ENCODE measurements at places on chromosomes 7 and 10.

GRCh38 chr10:29585488-29585976 is 49.2 kb downstream of the SVIL start:
- DNase-seq, result no peak

DNA sequence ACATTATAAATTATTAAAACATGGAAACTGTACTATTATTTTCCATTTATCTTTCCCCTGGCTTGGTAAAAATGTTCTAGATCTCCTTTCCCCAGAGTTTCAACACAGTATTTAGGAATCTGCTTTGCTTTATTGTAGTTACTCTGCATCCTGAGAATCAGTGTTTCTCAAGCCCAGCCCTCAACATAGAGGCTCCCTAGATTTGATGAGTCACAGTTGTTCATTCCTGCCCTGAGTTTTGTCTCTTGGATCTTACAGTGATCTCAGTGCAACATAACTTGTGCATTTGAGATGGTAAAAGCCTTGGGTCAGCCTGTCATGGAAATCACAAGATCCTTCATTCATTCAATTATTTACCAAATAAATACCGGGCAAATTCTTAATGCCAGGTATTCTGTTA is 63.0 kb downstream of the VAX1 start:
- DNase-seq, result no peak

- DNase-seq, result no peak
These were observed 51.7 kb downstream of the PRKCQ start for GRCh38 chr10:6528198-6528950.

DNA sequence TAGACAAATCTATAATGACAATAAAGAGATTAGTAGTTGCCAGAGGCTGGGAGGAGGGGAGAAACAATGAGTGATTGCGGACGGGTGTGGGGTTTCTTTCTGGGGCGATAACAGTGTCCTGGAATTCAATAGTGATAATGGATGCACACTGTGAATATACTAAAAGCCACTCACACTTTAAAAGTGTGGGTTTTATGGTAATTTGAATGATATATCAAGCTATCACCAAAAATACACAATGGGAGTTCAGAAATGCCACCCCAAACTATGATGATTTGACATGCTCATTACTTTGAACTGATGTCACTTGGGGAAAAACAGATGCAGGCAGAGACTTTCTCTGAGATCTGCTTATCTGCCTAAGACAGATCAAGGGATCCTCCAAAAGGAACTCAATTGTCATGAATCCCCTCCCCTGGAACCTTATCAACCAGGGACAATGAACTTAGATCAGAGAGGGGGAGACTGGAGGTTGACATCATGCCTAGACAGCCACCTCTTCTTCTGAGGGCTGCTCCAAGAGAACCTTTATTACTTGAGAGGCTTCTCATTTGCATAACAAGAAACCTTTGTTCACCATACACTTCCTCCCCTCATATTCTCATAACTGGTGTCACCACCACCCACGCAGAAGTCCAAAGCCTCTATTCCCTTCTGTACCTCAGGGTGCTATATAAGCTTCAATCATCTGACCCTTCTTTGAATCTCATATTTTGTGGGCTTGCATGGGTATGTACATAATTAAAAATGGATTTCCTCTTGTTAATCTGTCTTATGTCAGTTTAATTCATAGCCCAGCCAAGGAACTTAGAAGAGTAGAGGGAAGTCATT is 14.8 kb upstream of the ZC3HAV1 start:
- DNase-seq, result peak; percentile 96

- DNase-seq, result no peak
These were observed 13.9 kb downstream of the CREB3L2 start for GRCh38 chr7:137987968-137988367.

DNA sequence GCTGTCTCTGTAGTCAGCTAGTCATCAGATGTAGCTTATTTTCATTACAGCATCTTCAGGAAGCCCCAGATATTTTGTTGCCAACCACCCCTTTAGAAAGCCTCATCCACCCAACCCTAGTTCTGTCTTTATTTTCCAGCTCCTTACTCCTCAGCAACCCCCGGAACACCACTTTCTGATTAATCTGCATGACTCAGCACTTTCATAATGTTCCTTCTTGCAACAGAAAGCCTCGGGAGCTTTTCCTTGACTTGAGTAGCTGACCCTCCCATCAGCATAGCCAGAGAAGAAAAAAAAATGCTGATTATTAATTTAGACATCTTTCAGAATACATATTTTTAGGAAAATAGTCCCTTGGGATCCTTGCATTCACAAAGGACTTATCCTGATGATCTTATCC is 244.0 kb upstream of the CXCL12 start:
- DNase-seq, result peak; percentile 36

DNA sequence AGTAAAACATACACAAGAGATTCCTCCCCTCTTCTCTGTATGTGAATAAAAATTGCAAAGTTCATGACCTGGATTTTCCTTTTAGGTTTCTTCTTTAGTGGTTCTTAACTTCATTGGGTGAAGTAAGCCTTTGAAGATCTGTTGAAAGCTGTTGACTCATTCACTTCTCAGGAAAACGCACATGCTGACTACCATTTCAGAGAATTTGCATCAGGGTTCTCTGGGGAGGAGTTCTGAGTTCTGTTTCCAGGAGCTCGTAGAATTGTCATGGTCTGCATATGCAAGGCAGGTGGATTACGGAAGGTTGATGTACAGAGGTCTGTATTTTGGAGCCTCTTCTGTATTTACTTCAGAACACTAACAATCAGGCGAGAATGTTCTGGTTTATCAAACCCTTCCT is 962 bp upstream of the SLC26A4 start:
- DNase-seq, result no peak

Measured in hematopoietic multipotent progenitor cell treated with erythropoietin and hydrocortisone succinate and interleukin-3 and kit ligand, for 4 days (in vitro differentiated cells).